ENCODE measurements at places on chromosomes 3 and 15.

GRCh38 chr3:14879211-14879874 is 60.6 kb downstream of the FGD5 start:
- DNase-seq, result no peak

DNA sequence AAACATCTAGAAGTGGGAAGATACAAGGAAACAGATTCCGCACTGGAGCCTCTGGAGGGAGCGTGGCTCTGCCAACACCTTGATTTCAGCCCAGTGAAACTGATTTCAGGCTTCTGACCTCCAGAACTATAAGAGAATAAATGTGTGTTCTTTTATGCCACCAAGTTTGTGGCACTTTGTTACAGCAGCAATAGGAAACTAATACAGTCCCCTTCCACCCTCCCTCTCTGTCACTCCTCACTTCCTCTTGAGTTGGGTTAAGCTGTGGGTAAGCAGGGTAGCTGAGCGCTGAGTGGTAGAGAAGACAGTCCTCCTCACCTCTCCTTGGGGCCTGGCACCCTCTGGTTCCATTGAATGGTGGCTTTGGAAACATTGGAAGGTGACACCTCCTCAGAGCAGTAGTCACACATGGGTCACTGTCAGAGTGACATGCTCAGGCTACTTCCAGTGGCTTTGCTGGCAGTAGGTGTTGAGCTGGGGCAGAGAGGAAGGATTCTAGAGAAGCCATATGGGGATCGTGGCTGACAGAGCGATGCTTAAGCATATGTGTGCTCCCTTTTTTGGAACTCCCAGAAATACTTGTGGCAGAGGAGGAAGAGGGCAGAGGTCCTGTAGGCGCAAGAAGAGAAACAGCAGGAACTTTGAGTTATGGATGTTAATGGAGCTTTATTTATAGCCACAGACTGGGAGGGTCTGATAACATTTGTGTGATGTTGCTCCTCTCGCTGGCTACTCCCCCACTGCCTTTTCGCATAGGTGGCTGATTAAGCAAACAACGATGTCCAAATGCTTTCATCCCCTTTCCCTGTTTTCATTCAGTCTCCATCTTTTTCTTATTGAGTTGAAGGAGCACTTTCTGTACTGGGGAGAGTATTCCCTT is 14.8 kb upstream of the HCN4 start:
- no peak for DNase-seq

DNA sequence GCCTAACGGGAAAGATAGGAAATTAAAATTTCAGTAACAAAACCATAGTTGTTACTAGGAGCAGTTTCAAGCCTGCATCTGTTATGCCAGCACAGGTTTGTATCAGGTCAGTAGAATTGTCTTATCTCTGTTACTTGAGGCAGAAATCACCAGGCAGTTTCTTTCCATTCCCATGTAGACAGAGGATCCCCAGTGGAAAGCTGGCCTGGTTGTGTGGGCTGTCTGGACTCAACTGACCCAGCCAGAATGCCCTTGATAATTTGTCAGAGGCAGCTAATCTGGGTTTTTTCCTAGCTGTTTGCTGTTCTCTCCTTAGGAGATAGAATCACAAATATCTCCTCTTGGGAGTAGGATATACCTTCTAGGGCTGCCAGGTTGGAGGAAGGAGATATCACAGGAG is 1044.7 kb downstream of the IGSF11 start:
- DNase-seq, result no peak

GRCh38 chr3:180011927-180012326 is 24.8 kb downstream of the PEX5L start:
- no peak for DNase-seq

DNA sequence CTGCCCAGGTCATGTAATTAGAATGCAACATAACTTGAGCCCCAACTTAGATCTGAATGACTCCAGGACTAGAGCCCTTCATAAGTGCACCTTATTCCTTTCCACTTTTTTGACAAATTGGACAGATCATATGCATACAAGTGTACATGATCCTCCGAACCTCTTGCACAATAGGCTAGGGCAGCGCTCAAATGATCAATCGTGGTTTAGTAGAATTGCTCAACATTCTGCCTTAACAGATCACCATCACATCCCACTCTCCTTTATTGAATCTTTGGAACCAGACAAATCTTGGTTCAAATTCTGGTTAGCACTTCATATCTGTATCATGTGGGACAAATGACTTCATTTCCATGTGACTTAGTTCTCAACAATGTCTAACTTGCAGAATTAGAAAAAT is 106.8 kb upstream of the CDIN1 start:
- DNase-seq, result no peak

Measured in C1 segment of cervical spinal cord (tissue), 14 donors.